ENCODE measurements at places on chromosomes 11 and 22.

GRCh38 chr11:17979770-17980371 lies 33.0 kb downstream of the SERGEF start:
- peak; percentile 24 for DNase-seq

DNA sequence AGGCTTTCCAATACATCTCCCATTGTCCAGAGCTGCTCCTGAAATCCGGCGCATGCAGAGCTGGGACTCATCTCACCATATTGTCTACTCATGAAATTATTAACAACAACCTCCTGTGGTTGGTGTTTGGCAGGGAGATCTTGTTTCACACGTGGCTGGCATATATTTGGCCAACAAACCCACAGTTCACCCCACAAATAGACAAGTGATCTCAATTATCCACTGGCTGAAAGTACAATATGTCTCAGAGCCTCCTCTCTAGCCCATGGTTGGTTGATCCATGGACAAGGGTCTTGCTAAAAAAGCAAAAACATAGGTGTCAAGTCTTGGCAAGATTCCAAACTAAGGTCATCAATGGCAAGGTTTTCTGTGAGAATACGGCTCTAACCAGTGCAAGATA lies 386.9 kb downstream of the ETS1 start:
- DNase-seq, result no peak

DNA sequence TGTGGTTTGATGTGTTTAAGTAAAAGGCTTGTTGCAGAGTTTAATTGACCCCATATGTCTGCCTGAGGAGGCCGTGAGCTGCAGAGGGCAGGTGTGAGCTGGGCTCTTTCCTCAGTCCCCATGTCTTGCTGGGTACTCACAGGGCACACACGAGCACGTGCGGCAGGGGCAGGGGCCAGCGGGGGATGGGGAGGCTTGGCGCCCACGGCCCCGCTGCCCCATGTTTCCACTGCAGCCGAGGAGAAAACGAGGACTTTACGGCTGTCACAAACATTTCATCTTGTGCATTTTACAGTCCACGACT lies 24.7 kb upstream of the CCDC188 start:
- DNase-seq, result no peak

DNA sequence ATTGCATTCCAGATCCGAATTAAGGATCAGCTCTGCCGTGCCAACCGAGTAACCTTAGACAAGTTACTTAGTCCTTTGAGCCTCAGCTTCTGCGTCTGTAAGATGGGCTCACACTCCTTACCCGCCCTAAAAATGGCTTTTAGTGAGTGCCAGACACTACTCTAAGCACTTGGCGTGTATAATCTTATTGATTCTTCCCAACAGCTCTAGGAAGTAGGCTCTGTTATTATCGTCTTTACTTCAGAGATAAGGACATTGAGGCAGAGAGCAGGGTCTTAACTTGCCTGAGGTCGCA lies 21.7 kb upstream of the ROBO3 start:
- no peak for DNase-seq

- no peak for DNase-seq
Observed at GRCh38 chr22:49548356-49549202, 279.1 kb downstream of the BRD1 start.

Data from cardiac fibroblast (primary cell).